ENCODE measurements at places on chromosomes 2 and 18. TPM values are rescaled to one million over a fixed set of nuclear protein-coding genes. Genes with fewer than 3 reads are reported as not detected.

Gene AGAP1
- 26.5 TPM for total RNA-seq

DNA sequence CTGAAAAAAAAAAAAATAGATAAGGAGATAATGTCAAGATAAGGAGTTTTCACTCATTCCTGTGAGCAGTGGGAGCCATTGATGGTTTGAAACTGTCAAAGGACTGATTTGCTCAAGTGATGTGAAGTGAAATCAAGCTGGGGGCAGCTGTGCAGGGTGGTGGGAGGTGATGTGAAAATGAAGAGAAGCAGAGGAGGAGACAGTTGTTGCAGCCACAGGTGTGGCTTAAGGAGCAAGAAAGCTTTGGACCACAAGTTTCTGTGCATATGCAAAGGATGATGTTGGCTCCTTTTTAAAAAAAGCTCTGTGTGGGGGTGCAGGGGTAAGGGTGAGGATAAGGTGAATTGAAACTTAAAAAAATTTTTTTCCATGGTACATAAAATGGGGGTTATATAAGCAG is 8.3 kb downstream of the EFR3B start:
- DNase-seq: no peak

DNA sequence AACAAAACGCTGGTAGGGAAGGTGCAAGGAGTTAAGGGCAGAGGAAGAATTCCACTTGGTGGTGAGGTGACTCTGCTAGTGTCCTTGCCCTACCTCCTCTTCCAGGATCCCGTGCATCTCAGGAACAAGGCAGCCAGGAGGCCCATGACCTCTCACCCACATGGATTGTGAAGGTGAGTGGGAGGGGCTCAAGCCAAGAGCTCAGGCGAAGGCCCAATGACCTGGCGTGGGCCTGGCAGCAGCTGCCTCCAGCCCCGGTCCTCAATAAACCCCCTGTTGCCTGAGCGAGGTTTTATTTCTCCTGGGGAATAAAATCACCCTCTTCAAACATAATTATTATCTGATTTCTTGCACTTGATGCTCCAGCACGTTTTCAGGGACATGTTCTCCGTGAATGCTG is 28.2 kb downstream of the LAMA1 start:
- no peak for DNase-seq

DNA sequence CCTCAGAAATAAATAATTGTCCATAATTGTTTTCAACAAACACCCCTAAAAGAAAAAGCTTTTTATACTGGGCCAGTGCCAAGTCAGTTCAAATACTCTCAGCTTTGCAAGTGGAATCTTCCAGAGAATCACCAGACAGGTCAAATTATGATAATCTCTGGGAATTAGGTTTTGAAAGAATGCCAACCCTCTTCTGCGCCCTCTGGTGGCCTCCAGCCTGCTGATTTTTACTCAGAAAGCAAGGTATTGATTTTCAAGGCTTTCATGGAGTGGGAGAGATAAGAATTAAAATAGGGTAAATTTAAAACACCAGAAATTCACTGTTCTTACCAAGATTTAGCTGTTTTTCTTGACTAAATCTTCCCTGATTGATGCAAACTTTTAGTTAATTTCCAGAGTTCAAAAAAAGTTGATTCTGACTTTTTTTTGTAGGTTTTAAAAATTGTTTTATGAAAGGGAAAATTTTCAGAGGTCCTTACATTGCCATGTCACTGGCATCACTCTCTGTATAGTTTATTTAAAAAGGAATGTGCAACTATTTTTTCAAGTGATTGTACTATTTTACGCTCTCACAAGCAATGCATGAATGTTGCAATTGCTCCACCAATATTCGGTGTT is 282.9 kb upstream of the TNP1 start:
- no peak for DNase-seq

DNA sequence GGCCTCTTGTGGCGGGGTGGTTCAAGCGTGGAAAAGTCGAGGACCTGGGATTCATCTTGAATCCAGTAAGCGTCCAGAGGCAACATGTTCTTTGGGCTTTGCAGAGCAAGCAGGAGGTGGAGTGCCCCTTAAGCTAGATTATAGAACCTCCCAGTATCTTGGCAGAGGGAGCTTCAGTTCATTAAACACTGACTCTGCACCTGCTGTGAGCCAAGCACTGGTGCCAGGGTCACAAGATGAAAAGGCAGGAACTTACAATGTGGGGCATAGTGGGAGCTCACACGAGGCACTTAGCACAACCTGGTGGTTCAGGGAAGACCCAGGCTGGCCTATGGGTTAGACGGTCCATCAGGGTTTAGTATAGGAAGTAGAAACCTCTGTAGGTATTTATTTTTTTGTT is 7.4 kb upstream of the FZD5 start:
- no peak for DNase-seq

- DNase-seq: no peak
Measured at GRCh38 chr18:25595274-25596060, 243.5 kb upstream of the ZNF521 start.

DNA sequence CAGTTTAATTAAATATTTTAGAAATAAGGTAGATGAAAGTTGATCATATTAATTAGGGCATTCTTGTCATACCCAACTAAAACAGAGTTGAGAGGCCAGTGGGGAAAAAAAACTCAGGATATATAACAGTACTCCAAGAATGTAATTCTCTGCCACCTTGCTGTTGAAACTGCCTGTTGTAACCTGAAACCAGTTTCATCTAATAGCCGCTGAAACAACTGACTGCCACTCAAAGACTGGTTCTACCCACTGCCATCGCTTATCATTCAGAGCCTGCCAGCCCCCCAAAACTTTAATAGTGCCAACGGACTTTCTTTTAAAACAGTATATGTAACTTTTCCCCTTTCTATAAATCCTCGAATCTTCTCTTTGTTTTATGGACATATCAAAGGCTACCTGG is 37.7 kb upstream of the FSIP2 start:
- no peak for DNase-seq

DNA sequence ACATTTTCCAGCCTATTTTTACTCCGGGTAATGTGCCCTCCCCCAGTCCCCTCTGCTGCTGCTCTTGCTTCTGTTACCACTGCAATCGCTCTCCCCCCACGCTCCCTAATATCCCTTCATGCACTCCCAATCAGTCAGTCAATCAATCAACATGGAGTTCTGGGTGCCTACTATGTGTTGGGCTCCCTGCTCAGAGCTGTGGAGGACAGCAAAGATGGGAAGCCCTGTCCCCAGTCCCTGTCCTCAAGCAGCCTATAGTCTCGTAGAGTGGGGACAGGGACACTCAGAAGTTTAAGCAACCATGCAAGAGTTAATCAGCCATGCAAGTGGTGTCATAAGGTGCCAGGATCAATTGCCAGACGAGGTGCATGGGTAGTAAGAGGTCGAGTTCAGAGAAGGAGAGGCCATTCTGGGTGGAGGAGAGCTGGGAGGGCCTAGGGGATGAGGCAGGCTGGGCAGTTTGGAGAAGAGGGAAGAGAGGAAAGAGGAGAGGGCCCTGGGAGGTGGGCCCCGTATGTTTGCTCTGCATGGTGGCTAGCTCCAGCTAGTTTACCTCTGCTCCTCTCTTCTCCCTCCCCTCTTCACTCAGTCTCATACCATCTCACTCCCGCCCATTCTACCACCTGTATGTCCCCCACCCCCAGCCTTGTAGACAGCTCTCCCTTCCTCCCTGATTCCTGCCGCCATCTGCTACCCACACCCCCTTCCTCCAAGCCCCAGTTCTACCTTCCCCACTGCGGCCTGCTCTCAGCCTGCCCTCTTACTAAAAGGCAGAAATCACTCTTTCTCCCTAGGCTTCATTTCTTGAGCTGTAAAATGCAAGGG is 3.9 kb downstream of the ASIC4 start:
- no peak for DNase-seq

GRCh38 chr2:181992776-181993175 is 7.1 kb downstream of the PPP1R1C start:
- no peak for DNase-seq

DNA sequence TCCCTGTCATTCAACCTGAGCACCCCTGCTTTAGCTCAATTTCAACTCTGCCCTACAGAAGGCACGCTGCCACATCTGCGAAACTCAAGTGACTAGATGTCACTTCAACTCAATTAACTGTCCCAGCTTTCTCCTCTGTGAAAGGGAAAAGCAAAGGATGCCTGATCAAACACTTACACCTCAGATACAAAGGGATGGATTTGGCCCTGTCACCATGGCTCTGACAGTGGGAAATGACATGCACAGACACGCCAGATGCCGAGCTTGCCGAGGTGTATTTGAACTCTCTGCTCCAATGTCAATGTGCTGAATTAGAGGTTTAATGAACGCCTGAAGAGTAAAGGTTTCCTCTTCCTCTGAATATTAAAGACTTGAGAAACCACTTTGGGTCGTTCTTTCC is 481.1 kb downstream of the CBLN2 start:
- DNase-seq: no peak

All from mesenteric fat pad (tissue), 1 donor.